ENCODE measurements at places on chromosomes 13 and 19.

DNA sequence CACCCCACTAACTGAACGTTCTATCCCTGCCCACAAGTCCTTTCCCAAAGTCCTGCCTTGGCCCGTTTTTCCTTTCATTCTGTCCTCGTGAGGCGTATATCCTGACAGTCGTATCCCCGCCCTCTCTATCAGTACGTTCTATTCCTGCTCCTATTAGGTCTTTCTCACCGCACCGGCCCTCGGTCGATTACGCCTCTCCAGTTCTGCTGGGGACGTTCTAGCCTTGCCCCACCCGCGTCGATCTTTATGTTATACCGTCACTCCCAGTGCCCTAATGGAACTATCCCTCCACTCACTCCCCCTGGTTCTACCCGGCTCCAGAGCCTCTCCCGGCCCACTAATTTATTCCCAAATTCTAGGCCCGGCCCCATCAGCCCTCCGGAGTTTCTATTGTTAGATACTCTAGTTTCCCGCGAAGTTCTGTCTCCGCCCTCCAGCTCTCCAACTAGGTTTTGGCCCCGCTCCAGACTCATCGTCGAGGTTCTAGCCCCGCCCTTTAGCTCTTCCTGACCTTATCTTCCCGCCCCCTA, 2.0 kb downstream of the PLAUR start:
- DNase-seq, result peak; percentile 86

DNA sequence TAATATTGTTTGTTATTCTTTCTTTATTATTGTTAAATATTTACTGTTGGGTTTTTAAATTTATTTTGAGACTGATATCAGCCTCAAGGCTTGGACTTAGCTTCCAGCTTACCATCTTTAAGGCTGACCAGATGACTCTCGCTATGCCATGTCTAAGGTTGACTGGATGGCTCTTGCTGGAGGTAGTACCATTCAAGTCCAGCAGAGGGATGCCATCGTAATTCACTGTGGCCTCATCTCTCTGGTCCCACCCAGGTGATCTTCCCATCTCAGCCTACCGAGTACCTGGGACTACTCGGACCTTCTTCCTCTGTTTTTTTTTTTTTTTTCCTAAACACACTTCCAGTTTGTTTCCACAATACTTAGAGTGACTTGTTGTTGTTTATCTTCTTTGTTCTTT, 41.7 kb upstream of the ZNF91 start:
- no peak for DNase-seq

GRCh38 chr19:36916991-36917390, 859 bp downstream of the ZNF568 start:
- peak; percentile 19 for DNase-seq

DNA sequence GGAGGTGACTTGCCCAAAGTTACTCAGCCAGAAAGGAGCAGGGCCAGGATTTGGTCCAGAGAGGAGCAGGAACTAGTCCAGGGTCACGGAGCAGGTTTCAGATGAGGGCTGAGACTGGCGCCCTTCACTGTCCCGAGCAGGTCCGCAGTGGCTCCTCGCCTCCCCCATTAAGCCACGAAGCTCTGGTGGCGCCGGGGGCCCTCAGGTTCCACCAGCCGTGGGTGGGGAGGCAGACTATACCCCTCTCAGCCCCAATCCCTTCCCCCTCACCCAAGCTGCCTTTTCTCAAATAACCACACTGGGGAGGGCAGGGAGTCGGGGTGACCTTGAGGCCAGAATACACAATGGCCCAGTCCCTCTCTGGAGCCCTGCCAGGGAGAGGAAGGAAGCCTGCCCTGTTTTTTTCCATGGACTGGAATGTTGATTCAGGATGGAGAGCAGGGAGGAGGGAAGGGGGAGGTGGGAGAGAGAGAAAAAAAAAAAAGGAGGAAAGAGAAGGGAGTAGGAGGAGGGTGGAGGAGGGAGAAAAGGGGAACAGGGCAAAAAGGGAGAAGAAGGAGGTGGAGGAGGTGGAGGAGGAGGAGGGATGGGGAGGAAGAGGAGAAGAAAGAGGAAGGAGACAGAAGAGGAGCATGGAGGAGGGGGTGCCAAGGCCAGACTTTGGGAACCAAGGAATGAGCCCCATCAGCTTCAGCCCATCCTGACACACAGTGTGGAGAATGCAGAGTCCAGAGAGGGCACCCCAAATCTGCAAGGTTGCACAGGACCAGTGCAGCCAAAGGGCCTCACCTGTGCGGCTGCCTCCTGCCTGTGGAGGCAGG, 19.7 kb downstream of the CEACAM16 start:
- peak; percentile 40 for DNase-seq

DNA sequence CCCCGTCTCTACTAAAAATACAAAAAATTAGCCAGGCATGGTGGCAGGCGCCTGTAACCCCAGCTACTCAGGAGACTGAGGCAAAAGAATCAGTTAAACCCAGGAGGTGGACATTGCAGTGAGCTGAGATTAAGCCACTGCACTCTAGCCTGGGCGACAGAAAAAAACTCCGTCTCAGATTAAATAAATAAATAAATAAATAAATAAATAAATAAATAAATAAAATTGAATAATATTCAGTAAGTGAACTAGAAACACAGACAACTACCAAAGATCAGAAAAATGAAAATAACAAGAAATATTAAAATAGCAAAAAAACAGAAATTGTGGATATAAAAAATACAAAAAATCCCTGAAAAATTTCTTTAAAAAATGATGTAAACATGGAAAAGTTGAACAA, 172.4 kb downstream of the ZNF486 start:
- DNase-seq, result no peak

DNA sequence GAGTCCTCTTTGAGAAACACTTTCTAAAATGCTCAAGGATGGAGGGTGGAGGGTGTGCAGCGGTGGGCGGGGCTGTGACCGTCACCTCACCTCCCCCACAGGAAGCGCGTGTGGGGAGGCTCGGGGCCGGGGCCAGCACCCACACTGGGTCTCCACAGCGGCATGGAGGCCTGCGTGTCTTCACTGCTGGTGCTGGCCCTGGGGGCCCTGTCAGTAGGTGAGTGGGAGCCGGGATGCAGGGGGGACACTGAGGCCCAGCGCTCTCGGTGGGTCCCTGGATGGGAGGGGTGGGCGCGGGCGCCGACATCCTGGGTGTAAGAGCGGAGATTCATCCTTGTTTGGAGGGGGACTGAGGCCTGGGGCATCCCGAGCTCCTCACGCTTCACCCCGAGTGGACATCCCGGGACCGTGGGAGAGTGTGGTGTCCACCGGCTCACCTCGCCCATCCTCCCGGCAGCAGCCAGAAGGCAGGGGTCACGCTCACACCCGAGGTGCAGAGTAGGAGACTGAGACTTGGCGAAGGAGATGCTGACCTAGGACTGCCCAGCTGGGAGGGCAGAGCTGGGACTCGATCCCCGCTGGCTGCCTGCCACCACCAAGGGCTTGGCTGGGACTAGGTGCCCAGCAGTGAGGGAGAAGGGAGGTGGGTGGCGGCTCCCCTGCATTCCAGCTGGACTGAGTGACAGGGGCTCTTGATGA, at the start of gene GZMM:
GZMM (plus strand) TSS at position 144 of the 699 bp plus-strand sequence; CDS start at position 163, 19 bp downstream.
- DNase-seq, result no peak

DNA sequence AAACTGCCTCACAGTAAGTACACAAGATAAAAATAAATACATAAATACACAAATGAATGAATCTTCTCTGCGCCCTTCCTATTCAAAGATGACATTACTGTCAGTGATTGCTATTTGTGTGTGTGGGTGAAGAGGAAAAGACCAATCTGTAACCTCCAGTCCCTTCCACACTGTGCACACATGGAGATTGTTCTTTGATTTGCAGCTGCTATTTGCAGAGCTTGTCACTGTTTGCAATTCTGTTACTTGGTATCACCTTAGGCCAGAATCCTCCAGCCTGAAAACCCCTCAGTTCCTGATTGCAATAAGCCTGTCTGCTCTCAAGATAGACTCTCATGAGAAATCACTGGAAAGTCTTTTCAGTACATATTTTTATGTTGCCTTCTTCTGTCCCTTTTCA, 1314.9 kb downstream of the PCDH9 start:
- DNase-seq, result no peak

DNA sequence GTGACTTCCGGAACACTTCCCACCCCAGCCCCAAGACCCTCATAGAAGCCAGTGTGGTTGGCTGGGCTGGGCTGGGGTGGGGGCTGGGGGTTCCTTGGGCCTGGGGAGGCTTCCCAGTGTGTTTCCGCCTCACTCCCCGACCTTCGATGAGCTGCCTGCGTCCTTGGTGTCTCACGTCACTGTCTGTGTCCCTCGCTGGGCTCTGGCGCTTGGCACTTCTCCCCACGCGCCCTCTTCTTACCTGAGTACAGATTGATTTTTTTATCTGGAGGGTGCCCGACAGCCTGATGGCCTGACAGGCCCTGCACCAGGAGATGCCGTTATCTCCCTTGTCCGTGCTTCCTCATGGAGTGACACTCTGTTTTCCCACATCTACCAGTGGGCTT, 7.6 kb upstream of the GRIN3B start:
- no peak for DNase-seq

DNA sequence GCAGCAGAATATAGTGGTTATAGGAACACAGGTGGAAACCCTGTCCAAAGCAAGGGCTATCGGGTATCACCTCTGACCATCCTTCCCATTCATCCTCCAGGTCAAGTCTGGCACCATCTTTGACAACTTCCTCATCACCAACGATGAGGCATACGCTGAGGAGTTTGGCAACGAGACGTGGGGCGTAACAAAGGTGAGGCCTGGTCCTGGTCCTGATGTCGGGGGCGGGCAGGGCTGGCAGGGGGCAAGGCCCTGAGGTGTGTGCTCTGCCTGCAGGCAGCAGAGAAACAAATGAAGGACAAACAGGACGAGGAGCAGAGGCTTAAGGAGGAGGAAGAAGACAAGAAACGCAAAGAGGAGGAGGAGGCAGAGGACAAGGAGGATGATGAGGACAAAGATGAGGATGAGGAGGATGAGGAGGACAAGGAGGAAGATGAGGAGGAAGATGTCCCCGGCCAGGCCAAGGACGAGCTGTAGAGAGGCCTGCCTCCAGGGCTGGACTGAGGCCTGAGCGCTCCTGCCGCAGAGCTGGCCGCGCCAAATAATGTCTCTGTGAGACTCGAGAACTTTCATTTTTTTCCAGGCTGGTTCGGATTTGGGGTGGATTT, 2.1 kb upstream of the RAD23A start:
- no peak for DNase-seq

GRCh38 chr19:32627714-32628270, 46.8 kb downstream of the PDCD5 start:
- DNase-seq, result no peak

- no peak for DNase-seq
Observed at GRCh38 chr19:46907880-46908279, 47.1 kb downstream of the ARHGAP35 start.

GRCh38 chr13:112756511-112756966, 66.7 kb downstream of the ATP11A start:
- no peak for DNase-seq

DNA sequence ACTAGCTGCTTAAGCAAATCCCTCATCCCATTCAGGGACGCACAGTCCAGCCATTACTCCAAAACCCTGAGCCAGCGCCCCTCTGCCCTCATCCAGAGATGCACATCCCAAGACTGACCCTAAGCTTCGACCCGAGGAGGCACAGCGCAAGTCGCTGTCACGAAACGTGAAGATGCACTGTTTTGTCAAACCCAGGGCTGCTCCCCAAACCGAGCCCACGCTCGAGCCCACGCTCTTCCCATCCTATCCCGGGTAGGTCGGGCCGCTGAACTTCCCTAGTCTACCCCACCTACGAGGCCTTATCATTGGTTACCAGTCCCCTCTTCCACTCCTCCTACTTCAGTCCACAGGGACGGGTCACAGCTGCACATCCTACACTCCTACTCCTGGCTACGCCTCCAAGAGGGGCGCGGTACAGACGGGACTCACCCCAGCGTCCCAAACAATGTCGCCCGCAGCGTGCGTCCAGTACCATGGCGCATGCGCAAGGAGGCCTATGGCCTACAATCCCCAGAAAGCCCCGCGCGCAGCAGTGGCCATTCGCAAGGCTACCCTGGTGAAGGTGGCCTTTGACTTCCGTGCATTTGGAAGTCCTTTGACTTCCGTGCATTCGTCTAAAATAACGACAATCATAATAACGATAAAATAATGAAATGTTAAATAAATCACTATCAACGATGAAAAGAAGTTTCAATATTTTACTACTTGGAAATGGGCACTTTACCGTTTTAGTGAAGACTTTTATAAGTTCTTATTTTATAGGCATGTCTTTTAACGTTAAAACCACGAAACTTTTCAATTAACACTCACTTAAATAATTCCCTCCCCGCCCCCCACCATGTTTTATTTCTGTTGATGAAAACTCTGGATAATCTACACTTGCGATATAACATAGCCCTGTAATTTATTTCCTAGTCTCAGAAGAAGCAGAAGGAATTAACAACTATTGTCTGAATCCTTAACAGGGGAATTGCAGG, at the start of gene ZNF285:
ZNF285 (minus strand) TSS at position 470 of the 977 bp plus-strand sequence. CDS start 4,395 bp downstream, outside the sequence.
- peak; percentile 93 for DNase-seq

- peak; percentile 92 for DNase-seq
Observed at GRCh38 chr19:18204394-18205199, 755 bp upstream of the RAB3A start.

DNA sequence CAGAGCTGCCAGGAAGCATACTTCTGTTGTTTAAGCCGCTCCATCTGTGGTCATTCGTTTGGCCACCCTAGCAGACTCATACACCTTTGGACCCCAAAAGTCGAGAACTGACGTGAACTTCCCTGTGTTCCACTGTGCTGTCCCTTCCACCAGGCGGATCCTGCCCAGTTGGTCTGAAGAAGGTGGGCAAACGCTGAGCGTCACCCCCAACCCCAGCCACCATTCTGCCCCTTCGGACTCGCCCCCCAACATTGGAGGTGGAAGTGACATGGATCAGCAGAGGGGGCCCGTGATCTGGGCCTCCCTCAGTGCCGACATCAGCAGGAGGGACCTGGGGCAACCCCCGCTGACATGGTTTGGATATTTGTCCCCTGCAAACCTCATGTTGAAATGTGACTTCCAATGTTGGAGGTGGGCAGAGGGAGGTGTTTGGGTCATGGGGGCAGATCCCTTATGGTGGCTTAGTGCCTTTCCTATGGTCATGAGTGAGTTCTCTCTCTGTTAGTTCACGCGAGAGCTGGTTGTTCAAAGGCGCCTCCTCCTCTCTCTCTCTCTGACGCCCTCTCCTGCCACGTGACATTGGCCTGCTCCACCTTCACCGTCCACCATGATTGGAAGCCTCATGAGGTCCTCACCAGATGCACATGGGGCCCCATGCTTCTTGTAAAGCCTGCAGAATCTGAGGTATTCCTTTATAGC, 93.6 kb upstream of the ZNF507 start:
- no peak for DNase-seq

DNA sequence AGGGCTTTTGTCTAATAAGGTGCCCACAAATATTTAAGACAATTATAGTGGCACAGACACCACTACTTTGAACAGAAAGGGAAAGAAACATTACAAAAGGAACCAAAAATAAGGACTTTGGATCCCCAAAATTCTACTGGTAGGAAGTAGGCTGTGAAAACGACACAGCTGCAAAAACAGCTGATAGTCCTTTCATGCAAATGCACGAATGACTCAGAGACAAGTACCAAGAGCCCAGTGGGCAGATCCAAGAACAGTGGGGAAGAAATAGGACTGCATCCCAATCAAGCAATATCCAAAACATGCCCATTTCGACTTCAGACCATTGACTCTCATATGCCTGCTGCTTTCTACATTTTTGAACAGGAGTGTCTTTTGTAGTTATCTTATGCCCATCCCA, 269.4 kb upstream of the NBEA start:
- no peak for DNase-seq

GRCh38 chr19:45508417-45508860, 1.2 kb downstream of the VASP start:
- DNase-seq, result no peak

GRCh38 chr19:16061943-16062342, 14.4 kb upstream of the TPM4 start:
- no peak for DNase-seq

Data from retina (tissue), 1 donor.